ENCODE measurements at places on chromosomes 6 and 20.

GRCh38 chr20:53711333-53712211 is 117.9 kb upstream of the ZNF217 start:
- DNase-seq: no peak

GRCh38 chr6:68679399-68679798 is 44.3 kb downstream of the ADGRB3 start:
- DNase-seq: no peak

- no peak for DNase-seq
These were observed 39.0 kb downstream of the BCKDHB start for GRCh38 chr6:80145509-80145908.

DNA sequence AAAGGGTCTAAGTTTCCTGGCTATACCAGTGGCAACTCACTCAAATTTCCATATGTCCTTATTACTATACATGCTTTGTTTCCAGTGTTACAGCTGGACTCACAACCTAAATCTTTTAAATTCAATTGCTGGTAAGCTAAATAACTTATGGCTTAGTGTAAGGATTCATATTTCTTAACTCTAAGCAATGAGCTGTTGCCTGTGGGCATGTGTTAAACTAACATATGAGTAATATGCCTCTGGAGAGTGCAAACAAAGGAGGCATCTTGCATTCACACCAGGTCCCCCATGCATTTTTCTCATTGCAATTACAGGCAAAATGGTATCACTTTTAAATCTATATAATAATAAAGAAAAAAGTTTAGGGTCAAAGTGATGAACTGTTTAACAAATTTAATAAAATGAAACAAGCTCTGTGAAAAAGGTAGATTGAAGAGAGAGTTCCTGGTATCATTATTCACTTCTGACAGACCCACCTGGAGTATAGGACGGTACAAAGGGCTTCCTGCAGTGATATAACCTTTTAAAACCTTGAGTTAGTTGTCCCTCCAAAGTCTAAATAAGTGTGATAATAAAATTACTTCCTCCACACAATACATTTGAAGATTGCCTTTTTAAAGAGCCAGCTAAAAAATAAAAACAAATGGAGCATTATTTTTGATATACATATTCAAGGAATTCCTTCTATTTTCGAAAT is 57.6 kb upstream of the HMGCLL1 start:
- peak; percentile 65 for DNase-seq

- no peak for DNase-seq
These were observed 19.3 kb downstream of the ABCF1 start for GRCh38 chr6:30590509-30590908.

- no peak for DNase-seq
These were observed 27.1 kb downstream of the PLAGL1 start for GRCh38 chr6:143980921-143981320.

DNA sequence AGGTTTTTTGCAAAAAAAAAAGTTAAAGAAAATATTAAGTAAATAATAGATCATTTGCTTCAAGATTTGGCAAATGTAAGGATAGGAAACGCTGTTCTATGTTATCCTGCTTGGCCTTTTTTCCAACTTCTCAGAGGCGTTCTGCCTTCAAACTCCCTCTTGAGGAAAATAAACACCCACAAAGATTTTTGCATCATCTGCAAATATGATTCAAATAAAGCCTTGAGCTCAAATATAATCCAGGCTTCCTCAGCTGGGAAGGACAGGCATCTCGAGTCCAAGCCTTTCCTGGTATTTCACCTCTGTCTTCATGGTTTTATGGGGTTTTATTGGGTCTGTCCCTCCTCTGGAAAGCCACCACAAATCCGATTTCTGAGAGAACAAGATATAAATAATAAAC is 67.7 kb upstream of the PTPN1 start:
- DNase-seq: peak; percentile 17

GRCh38 chr6:73169111-73169510 is 56.2 kb downstream of the KHDC1L start:
- no peak for DNase-seq

GRCh38 chr6:112851146-112851545 is 504.0 kb downstream of the RFPL4B start:
- DNase-seq: no peak

- DNase-seq: no peak
These were observed 32.8 kb downstream of the VIP start for GRCh38 chr6:152783217-152783878.

GRCh38 chr20:45444050-45444449 is 25.5 kb upstream of the WFDC2 start:
- no peak for DNase-seq

DNA sequence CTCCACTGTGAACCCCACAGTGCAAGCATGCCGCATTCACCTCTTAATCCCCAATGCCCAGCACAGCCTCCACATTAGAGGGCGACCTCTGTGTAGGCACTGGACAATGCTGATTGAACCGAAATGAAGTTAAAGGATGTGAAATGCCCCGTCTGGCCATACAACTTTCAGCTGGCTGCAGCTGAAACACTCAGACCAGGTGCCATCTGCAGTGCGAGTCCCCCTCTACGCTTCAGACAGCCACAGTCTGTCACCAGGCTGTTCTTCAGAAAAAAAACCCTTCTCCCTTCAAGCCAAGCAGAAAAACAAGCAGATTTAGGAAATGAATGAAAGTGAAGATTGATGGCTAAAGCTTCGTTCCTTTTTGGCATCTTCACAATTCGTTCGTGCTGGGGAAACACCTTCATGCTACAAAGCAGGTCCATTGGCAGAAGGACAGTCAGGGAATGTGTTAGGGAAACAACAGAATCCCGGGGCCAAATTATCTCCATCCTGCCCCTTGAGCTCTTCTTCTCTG is 44.7 kb downstream of the TNFAIP3 start:
- DNase-seq: no peak

DNA sequence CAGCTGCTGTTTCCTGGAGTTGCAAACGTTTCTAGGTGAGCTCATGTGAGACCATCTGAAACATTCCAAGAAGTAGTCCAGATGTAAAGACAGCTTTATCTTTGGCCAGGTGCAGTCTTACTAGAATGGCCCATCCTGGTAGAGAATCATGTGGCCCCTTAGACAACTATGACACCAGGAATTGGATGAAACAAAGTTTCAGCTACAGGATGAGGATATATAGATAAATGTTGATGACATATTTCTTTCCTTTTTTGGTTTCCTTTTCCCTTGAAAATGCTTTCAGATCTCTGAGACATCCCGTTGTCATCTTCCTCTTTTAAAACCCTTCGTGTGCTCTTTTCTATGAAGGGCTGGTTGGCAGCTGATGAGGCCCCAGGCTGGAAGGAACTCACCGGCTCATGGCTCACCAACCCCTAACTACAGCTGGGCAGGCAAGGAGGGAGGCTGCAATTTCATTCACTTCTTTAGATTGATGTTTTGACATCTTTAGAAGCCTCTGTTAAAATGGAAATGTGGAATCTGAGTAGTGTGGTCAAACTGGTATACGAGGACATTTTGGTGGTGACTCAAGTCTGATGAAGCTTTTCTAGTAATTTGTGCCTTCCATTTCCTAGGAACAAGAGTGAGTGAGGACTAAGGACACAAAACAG is 167.9 kb upstream of the TNFAIP3 start:
- DNase-seq: peak; percentile 26

GRCh38 chr20:41512624-41513023 is 105.6 kb downstream of the CHD6 start:
- DNase-seq: no peak

DNA sequence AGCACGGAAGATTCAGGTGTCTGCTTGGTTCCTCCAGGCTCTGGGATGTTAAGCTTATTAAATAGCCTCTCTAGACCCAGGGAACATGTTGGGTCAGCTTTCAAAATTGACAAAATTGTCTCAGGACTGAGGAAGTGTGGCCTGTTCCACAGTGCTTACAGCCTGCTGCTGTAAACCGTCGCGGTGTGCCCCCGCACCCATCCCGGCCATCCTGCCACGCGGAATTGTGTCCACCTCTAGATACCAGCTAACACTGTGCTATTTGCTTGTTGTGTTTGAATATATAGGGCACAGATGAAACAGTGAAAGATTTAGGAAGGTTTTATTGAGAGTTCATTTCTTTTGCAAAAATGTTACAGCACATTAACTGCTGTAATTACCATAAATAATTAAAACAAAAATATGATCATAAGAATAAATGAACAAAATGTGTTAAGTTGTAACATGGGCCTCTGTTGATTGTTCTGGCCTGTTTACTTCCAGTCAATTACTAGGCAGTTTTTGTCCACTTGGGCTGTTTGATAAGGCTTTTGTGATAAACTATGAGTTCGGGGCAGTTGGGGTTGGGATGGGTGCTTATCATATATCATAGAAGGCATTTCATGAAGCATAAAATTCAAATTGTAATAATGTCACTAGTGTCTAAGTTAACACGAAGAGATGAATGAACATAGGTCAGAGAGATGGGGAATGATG is 77.4 kb downstream of the ARID1B start:
- DNase-seq: no peak

- no peak for DNase-seq
These were observed 145.7 kb downstream of the CDH4 start for GRCh38 chr20:61397790-61398189.

- no peak for DNase-seq
These were observed 190.7 kb upstream of the VGLL2 start for GRCh38 chr6:117074672-117075071.

- no peak for DNase-seq
These were observed 16.6 kb upstream of the MAP7 start for GRCh38 chr6:136566851-136567250.

Measured in fibroblast of skin of right quadriceps (primary cell).